ENCODE measurements at places on chromosomes 5 and 9. TPM values are rescaled to one million over a fixed set of nuclear protein-coding genes. Genes with fewer than 3 reads are reported as not detected.

Gene PTGES
- 0.10 TPM for total RNA-seq

Gene FGF1
- total RNA-seq: 4.0 TPM

Gene GDNF
- 1.4 TPM for total RNA-seq

Gene PHF24
- total RNA-seq: not detected

Gene ENC1
- 72.0 TPM for total RNA-seq

Gene S100Z
- not detected for total RNA-seq

Gene CDH9
- not detected for total RNA-seq

- DNase-seq: no peak
Measured at GRCh38 chr5:683551-684481, 9.3 kb downstream of the TPPP start.

DNA sequence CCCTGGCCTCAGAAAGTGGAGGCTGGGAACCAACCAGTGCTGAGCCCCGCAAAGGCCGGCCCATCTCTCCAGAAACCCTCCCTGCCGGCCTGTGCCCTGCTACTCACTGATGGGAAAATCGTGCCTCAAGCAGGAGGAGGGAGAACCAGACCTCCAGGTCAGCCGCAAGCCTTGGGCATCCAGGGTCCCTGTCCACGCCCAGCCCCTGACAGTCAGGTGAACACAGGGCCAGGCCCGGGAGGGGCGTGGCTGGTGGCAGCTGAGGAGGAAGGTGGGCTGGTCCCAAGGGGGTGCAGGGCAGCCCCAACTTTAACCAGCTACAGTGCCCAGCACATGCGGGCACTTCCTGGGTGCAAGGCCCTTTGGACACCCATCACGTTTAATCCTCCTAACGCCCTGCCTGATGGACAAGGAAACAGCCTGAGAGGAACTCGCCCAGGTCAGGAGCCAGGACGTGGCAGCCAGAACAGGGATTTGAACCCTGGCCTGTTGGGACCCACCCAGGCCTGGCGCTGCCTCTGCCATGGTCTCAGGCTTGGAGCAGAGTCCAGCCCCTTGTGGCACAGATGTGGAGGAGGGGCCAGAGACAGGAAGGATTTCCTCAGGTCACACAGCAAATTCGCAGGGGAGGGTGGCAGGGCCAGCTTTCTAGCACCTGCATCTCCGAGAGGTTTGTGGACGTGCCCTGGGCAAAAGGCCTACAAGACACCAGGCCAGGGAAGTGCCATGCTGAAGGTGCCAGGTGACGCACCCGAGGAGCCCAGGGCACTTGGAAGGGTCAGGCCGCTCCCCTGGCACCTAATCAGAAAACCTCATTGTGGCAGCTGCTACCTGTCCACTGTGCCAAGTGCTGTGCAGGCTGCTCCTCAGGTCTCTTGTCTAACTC, 4.5 kb downstream of the RALGDS start:
- no peak for DNase-seq

DNA sequence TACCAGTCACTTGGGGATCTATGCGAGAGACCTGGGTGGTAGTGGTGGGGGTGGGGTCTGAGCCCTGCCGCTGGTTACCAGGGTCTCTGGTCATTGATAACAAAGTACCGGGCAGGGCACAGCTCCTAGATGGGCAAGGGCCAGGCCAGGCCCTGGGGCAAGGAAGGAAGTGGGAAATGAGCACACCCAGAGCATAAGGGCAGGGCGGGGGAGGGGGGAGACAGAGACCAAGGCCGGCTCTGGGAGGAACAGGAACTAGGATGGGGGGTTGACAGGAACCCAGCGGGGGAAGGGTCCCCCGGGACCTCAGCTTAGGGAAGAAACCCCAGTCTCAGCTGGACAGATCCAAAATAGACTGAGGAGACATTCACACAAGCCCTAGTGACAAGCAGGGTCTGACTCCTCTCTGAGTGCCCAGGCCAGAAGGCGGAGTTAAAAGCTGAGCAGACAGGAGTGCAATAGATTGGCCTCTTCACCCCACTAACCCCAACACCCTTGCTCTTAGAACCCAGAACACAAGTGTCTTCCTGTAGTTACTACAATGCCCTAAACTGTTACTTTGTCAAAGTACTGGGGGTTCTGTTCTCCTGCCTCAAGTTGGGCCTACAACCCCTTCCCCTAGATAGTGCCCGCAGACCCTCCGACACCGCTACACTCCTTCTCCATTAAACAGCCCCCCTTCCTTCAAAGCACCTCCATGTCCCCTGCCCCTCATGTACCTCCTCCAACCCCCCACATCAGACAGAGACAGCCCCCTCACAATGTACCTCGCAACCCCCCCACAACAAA, 628 bp downstream of the ATOSB start:
- peak; percentile 56 for DNase-seq

DNA sequence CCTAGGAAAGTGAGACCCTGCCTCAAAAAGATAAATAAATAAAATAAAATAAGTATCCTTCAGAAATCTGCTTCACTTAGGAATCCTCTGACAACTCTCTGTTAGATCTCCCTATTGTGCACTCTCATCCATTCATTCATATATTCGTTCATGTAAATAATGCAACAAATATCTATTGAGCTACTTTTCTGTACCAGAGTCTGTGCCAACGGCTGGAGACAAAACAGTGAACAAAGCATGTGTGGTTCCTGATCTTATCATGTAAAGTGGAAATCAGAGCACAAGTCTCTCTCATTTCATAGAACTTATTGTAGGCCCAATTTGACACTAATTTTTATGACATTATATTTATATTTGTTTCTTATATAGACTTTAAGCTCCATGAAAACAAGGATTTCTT, 40.3 kb upstream of the DAB2 start:
- no peak for DNase-seq

DNA sequence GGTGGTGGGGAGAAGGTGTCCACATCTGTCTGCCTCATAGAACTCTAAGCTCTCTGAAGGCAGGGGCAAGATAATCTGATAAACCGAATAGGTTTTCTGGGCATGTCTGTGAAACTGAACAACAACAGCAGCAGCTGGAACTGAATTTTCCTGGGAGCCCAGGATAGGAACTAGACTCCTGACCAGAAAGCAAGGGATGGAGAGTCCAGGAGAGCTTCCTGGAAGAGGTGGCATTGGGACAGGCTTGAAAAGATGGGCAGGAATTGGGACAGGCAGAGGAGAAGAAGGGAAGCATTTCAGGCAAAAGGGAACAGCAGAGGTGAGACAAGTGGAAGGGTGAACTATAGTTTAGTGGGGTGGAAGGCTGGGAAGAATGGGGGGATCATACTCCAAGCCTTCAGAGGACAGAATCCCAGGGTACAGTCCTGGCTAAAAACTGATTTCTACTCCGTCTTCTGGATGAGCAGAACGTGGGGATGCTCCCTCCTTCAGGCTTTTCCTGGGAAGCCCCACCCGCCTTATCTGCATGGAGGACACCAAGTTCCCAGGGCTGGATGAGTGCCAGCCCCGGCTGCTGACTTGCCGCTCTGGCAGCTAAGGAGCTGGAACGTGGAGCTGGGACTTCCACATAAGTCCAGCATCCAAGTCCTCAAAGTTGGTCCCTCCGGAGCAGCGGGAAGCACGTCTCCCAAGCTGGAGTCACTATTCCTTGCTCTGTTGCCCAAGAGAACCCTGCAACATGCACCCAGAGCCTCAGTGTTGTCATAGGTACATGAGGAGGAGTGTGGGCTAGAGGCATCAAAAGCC, 13.9 kb upstream of the KIF12 start:
- peak; percentile 20 for DNase-seq

GRCh38 chr5:11385901-11386293, 518.3 kb downstream of the CTNND2 start:
- no peak for DNase-seq

DNA sequence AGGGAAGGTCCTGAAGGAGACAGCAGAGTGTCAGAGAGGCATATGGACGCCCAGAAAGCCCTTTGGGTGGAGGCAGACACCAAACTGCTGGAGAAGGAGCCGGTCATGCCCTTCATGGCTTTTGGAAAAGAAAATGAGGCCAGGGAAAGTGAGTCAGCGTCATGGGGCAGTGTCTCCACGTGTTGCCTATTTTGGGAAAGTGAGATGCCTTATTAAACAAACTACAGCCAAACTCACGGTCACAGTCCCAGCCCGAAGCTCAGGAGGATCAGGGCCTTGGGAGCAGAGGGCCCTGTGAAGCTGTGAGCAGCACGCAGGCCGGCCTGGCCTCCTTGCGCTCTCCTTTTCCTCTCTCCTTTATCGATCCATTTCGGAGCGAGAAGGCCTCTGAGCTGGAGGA, 25.0 kb downstream of the RGS3 start:
- DNase-seq: no peak

DNA sequence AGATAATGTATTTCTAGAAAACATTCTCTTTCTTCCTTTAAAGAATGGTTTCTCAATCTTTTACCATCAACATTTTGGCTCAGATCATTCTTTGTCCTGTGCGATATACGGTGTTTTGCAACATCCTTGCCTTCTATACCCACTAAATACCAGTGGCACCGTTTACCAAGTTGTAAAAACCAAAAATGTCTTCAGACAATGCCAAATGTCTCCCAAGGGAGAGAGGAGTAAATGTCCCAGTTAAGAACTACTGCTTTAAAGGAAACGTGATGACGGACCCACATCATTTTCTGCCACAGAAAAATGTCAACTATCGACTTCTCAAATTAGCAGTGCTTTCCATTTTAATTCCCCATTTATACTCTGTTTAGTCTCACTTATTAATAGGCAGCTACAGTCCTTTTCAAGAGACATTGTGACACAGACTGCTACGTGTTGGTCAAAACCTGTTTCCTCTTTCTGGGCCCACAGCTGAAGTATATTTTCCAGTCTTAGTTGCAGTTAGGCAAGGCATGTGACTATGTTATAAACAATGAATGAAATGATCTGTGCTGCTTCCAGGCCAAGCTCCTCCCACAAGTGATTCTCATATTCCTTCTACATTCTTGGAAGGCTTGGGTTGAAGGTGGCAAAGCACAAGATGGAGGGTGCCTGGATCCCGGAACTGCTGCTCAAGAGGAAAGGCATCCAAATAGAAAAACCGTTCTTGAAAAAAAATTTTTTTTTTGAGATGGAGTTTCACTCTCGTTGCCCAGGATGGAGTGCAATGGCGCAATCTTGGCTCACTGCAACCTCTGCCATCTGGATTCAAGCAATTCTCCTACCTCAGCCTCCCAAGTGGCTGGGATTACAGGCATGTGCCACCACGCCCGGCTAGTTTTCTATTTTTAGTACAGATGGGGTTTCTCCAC, 8.8 kb downstream of the PRXL2C start:
- DNase-seq: no peak

- peak; percentile 41 for DNase-seq
Measured at GRCh38 chr5:94544031-94544650, 74.3 kb downstream of the KIAA0825 start.

DNA sequence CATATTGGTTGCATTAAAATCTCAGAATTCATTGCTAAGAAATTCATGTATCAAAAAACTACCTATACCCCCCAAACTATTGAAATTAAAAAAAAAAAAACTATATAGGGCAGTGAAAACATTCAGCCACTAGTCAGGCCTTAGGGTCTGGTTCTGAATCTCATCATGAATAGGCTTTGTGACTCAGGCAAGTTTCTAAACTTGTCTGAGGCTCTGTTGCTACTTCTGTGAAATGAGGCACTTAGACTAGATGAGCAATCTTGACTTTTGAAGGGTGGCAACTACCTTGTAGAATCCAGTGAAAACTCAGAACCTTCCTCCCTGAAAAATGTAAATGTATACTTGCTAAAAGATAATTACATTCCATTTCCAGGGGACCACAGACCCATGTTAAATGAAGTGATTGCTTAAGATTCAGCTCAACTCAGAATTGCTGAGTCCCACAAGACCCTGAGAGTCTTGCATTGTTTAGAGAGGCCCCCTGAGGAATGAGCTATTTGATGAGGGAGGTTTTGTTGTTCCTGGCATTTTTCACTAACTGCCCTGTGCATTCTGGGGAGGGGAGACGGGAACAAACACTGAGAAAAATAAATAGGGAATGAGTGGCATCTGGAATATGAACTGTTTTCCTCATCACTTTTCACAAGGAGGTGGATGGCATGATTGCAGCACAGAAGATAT, 29.5 kb downstream of the RAI14 start:
- DNase-seq: peak; percentile 62
